ENCODE measurements at places on chromosomes 12 and 14.

DNA sequence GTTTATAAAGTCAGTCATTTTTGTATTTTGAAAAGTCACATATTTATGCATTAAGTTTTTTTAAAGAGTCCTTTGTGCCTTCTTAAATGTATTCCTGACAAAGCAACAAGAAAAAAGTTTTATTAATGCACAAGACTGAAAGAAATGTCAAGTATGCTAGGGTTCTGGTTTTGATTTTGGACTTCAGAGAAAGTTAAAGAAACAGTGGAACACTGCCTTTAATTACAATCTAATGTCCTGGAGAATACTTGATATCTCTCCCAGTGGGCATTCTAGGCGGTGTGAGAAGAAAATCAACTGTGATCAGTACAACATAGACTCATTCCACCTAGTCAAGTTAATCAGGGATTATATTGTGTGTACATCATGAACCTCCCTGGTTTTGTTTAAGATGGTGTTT is 49.9 kb downstream of the PRICKLE1 start:
- DNase-seq = no peak

- peak; percentile 41 for DNase-seq
Measured at GRCh38 chr14:76810953-76811400, 1.7 kb downstream of the ANGEL1 start.

GRCh38 chr14:78170203-78170602 is at the start of gene NRXN3:
Gene NRXN3 (plus strand): TSS chr14:78170373. CDS start chr14:78243094, 72,721 bp downstream.
- DNase-seq = no peak

DNA sequence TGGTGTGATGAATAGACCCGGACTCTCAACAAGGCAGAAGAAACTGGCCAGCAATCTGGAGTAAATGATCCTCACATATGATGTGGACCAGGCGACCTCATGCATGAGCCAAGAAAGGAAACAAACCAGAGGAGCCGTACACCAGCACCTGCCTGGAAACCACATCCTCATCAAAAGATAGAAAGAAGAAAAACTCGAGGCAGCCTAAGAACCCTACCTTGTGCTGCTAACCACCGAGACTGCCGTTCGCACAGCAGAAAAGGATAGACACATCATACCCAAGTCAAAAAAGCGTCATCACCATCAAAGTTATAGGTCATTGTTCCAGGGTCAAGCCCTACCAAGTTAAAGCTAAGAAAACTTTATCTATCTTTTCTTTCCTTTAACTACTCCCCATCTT is 66.7 kb downstream of the RESF1 start:
- DNase-seq = peak; percentile 73

GRCh38 chr12:96420277-96420835 is 20.1 kb upstream of the CDK17 start:
- DNase-seq = no peak

DNA sequence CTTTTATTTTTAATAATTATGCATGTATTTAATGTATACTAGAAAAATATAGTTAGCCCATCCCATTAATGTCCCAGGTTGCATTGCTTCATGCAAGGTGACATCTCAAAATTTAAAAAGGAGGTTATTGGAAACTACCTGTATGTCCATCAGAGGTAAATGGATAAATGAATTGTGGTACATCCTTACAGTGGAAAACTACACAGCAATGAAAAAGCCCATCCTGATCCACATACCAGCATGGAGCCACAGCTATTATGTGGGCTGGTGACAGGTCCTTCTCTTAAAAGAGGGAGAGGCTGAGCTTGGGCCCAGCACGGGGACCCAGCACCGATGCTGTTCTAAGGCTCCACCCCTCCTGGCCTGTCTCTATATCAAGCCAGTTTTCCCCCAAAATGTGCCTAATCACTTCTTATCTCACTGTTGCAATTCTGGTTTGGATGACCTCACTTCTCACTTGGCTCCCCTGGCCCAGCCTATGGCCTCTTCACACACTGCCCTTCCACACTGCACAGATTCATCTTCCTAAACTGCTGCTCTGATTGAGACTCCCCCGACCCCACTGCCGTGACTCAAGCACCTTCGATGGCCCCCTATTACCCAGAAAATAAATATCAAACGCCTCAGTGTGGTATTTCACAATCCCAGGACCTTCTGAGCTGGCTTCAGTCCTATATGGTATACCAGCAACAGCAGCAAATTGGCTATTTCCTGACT is 97.1 kb upstream of the NCOR2 start:
- DNase-seq = no peak

DNA sequence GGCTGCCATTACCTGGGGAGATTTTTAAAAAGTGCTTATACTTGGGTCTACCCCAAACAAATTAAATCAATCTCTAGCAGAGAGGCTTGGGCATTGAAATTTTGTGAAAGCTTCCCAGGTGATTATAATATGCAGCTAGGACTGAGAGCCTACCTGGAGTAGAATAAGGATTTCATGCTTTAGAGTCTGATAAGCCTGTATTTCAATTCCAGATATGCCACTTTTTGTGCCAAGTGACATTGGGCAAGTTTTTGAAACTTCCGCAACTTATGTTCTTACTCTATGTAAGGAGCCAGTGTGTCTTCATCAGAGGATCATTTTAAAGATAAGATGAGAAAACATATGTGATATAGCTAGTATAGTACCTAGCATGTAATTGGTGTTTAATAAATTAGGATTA is 159.8 kb upstream of the LRIG3 start:
- DNase-seq = no peak

- no peak for DNase-seq
Measured at GRCh38 chr12:14803830-14804160, 325 bp downstream of the C12orf60 start.

GRCh38 chr12:16726879-16727278 is 120.9 kb upstream of the LMO3 start:
- no peak for DNase-seq

DNA sequence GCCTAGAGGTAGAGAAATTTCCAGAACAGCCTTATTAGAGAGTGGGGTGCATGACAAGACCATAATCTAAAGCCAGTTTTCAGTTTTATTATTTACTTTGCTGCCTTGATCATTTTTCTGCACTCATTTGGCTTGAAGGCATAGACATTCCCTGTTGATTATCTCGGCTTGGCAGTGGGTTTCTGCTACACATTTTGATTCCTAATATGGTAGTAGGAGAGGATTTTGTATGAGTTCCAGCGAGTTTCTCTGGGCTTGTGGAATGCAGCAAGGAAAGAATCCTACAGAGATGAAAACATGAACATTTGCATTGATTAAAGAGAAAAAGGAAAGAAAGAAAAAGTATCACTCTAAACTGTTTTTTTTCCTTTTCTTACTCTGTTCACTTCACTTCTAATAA is 281.2 kb downstream of the PAWR start:
- DNase-seq = no peak

DNA sequence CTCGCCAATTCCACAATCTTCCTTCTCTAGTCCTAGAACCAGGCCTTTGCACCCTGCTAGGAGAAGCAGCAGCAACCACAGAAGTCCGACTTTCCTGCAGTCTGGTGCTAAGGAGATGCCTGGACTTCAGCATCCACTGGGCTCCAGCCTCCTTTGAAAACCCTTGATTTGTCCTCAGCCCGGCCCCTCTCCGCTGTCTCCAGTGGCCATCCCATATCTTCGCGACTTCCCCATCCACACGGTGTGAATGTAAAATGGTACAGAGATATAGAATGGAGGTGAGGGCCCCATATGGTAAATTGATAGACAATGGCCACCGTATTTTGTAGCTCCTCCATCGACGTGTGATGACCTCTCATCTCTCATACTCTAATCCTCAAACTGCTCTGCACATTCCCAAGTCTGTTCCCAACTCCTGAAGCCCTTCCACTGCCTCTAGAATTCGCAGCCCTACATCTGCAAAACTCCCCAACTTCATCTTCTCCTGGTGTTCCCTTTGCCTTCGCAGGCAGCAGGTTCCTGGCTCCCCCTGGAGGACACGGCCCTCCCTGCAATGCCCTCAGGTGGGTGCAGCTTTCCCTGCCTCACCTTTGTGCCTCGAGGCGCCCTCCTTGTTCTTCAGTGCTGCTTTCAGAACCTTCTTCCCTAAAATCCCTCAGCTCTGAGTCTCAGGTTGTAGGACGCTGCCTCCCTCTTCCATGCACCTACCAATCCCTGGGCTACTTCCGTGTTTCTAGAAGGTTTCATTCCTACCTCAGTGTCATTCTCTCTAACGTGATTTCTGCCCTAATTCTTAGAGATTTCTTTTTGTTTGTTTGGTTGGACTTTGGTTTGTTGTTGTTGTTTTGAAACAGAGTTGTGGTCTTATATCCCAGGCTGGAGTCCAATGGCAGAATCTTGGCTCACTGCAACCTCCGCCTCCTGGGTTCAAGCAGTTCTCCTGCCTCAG is 36.7 kb downstream of the TMBIM6 start:
- DNase-seq = peak; percentile 74

DNA sequence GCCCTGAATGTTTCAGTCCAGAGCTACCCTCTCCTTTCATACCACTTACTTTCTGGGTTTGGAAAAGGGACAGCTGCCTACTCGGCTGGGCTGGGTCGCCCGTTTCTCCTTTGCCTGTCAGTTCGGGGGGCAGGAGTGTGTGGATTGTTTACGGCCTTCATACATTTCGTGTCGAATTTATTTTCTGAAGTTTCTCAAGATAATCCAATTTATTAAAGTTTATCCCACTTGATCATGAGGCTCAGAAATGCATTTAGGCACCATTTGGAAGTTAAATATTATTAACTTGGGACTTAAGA is 608 bp downstream of the ZNF410 start:
- DNase-seq = no peak

- no peak for DNase-seq
Measured at GRCh38 chr14:33508126-33509062, 442.5 kb downstream of the EGLN3 start.

GRCh38 chr14:73427516-73428264 is 30.7 kb downstream of the NUMB start:
- DNase-seq = no peak

GRCh38 chr12:7110661-7111060 is 1.6 kb upstream of the C1RL start:
- DNase-seq = no peak

DNA sequence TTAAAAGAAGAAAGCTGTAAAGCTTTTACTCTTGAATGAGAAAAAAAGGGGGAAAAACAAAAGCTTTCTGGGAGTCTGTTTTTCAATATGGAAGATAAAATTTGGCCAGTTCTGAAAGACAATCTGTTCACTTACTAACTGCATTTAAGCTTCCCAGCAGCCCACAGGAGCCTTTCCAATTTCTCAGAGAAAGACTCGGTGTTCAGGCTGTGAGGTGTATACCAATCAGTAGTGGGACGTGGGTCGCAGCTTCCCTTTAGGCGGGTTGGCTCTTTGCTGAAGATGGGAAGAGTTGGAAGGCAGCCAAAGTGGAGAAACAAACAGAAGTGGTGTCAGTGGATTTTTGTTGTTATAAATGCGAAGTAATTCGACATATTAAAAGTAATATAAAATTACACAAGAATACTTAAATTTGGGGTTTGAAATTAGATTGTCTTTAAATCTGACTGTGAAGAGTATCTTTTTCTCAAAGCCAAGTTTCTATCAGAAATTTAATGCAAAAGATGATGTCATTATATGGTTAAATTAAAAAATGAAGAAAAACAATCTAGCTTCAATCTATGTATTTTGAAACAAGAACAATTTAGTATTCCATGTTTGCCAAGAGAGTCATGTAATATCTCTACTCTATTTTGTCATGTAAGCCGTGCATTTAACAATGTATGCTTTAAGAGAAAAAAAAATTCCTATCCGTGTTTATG is 590.2 kb upstream of the ATXN7L3B start:
- no peak for DNase-seq

- DNase-seq = peak; percentile 17
Measured at GRCh38 chr12:7144414-7145120, 14.4 kb downstream of the CLSTN3 start.

GRCh38 chr12:69329669-69330428 is 18.3 kb upstream of the LYZ start:
- peak; percentile 38 for DNase-seq

DNA sequence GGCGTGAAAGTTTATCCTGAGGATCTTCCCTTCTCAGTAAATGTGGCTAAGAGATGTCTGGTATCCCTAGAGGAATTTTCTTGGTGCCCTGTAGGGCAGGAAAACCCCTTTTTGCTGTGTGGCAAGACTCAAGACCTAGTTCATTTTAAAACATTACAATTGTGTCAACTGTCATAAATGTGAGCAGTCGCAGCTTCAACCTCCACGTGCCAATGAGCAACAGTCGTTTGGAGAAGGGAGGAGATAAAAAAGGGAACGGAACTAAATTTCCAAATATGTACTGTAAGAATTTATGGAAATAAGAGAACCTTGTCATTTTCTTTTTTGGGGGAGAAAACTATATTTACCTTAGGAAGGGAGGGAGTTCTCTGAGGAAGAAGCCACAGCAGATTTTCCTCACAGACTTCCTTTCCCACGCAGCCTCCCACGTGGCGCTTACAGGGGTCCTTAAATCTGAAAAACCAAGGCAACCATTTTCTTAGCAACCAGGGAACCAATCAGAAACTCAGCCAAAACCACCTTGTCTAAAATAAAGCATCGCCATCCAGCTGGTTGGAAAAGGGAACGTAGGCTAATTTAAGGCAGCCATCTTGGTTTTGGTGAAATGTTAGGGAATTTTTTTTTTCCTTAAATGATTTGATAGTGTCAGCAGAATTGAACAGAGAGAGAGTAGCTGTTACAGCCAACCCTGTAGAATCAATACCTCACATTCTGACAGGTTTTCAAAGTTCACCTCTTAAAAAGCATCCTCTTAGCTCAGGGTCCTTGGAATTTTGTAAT is 99.1 kb downstream of the FIGNL2 start:
- no peak for DNase-seq

DNA sequence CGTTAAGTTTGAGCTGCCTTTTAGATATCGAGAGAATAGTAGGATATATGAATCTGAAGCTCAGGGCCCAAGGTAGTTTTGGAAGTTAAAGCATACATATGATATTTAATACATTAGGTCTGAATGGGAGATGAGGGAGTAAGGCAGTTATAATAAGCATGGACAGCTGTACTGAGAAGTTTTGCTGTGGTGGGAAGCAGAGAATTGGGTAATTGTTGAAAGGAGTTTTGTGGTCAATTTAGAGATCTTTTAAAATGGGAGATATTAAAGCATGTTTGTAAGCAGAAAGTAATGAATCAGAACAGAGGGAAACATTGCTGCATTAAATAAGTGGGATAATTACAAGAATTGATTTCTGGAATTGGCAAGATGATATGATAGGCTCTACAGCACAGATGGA is 21.3 kb downstream of the TBK1 start:
- DNase-seq = no peak

DNA sequence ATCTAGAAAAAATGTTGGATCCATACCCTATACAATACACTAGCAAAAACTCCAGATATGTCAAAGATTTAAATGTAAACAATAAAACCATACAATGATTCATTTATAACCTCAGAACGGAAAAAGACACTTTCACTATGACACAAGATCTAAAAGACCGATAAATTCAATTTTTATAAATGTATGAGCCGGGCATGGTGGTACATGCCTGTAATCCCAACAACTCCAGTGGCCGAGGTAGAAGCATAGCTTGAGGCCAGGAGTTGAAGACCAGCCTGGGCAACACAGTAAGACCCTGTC is 2.5 kb upstream of the SOS2 start:
- DNase-seq = no peak

- DNase-seq = no peak
Measured at GRCh38 chr12:104767261-104767660, 190.8 kb downstream of the SLC41A2 start.
